Activated naive CD4-positive, alpha-beta T cell treated with anti-CD3 and anti-CD28 coated beads for 36 hours (primary cell): ENCODE measurements at places on chromosomes 4 and X. TPM values are rescaled to one million over a fixed set of nuclear protein-coding genes. Genes with fewer than 3 reads are reported as not detected.

CDX4 gene
- not detected for total RNA-seq

ZFP92 gene
- 0.74 TPM for total RNA-seq

DNA sequence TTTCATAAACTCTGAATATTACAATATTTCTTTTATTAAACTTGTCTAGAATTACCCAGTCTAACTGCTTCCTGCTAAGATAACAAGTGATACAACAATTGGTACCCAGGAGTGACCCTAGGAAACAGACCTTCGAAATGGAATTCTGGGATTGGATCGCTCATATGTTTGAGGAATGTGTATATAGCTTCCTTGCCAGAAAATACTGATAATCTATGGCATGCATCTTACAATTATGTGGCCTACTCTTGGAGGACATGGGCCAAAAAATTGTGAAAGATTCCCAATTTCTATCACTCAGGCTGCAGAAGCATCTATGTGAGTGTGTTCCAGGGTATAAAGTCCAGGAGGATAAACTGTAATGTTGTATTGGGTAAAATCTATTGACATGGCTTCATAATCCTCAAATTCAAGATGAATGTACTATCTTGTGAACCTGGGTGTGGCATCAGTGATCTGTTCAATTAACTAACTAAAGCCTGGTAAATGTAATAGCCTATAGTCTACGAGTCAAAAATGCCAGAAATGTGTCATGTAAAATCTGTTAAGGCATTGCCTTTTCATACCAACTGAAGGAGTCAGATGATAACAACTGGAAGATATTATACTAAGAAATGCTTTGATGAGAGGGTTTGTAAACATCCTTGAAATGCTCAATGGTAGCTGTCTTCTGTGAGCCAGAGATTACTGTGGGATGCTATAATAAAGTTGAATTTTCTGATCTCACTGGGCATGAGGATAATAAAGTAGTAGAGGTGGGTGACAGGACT, 1499.3 kb downstream of the PCDH7 start:
- no peaks in the 10 kb centered on the region for H3K27me3 ChIP-seq
- no peak for DNase-seq
- no peak overlapping the region for H3K4me3 ChIP-seq
- no peak overlapping the region for H3K27ac ChIP-seq
- no peaks in the 10 kb centered on the region for H3K4me1 ChIP-seq

GAGE12E gene
- not detected for total RNA-seq

GRCh38 chrX:65706041-65706828, 38.8 kb downstream of the MSN start:
- peaks cover 68% of the 10 kb centered on the region for H3K4me1 ChIP-seq
- H3K27me3 ChIP-seq = no peaks in the 10 kb centered on the region
- H3K27ac ChIP-seq = peak overlapping the region; percentile 96

- peaks cover 20% of the 10 kb centered on the region for H3K36me3 ChIP-seq
- no peak overlapping the region for H3K4me3 ChIP-seq
- peak overlapping the region; percentile 68 for H3K27ac ChIP-seq
- DNase-seq = no peak
Observed at GRCh38 chrX:101430457-101431078, 22.5 kb downstream of the HNRNPH2 start.

NXF2B gene
- not detected for total RNA-seq

DNA sequence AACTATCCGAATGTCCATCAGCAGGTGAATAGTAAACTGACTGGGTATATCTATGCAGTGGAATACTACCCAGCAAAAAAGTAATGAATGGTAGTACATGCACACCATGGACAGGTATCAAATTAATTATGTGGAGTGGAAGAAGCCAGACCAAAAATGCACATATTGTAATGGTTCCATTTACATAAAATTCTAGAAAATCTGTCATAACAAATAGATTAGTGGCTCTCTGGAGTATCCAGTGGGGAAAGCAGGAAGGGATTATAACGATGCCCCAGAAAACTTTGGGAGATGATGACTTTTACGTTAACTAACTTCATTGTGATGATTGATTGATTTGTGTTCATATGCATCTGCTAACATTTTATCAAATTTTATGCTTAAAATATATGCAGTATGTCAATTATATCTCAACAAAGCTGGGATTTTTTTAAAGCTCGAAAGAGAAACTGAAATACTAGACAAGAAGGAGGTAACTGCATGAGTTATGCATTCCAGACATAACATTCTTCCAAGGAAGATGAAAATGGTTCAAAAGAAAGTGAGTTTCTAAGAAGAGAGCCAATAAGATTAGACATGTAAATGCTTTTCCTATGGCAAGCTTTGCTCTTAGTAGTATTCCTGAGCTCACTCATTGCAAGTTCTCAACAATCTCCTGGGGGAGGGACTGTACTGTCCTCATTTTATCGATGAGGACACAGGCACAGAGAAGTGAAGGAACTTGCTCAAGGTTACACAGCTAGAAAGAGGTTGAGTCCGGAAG, 58.6 kb upstream of the MSX1 start:
- no peak for DNase-seq
- peaks cover 4% of the 10 kb centered on the region for H3K27me3 ChIP-seq
- no peaks in the 10 kb centered on the region for H3K36me3 ChIP-seq

DNA sequence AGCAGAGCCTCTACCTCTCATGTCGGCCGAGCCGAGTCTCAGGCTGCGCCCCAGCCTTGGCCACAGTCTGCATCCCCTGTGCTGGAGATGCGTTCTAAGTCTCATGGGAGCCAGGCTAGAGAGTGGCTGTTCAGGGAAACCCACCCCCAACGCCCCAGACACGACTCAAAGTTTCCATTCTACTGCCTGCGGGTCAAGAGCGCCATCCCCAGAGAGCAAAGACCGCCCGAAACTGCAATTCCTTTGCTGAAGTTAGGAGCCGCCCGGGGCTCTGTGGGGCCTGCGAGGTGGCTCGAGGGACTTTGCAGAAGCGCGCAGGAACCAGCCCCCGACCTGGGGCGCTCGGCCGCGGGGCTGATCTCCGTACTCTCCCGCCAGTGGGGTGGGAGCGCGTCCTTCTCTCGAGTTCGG, 10.0 kb upstream of the ELF4 start:
- H3K27ac ChIP-seq = peak overlapping the region; percentile 30
- H3K4me3 ChIP-seq = peak overlapping the region; percentile 61
- no peaks in the 10 kb centered on the region for H3K27me3 ChIP-seq

GRCh38 chrX:46408553-46409407, 136.4 kb downstream of the ZNF674 start:
- H3K4me3 ChIP-seq = no peak overlapping the region
- DNase-seq = peak; percentile 81
- no peaks in the 10 kb centered on the region for H3K36me3 ChIP-seq
- H3K4me1 ChIP-seq = no peaks in the 10 kb centered on the region
- H3K27ac ChIP-seq = no peak overlapping the region
- H3K27me3 ChIP-seq = no peaks in the 10 kb centered on the region

- DNase-seq = no peak
- no peaks in the 10 kb centered on the region for H3K4me1 ChIP-seq
- no peak overlapping the region for H3K27ac ChIP-seq
- H3K36me3 ChIP-seq = no peaks in the 10 kb centered on the region
Observed at GRCh38 chrX:23435108-23435507, 100.5 kb downstream of the PTCHD1 start.

AFF2 gene
- 1.7 TPM for total RNA-seq

GPC4 gene
- 0.05 TPM for total RNA-seq

GRCh38 chrX:16828124-16828908, 41.8 kb downstream of the RBBP7 start:
- H3K4me3 ChIP-seq = no peak overlapping the region
- peak overlapping the region; percentile 41 for H3K27ac ChIP-seq
- no peak for DNase-seq

DNA sequence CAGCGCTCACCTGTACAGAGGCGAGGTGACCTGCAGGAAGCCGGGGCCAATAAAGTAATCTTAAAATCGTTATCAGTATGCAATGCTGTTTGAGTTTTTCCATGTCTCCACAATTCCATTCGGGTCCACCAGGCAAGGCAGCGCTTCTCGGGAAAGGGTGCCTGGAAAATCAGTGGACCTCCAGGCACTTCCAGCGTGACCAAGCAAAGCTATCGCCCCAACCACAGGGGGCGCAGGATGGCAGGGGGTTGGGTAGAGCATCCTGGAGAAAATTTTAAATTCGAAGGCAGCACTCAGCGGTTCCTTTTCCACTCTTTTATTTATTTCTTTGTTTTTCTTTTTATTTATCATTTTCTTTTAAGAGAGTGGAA, 5.4 kb upstream of the SOX3 start:
- no peaks in the 10 kb centered on the region for H3K36me3 ChIP-seq
- no peak overlapping the region for H3K4me3 ChIP-seq
- DNase-seq = no peak
- peaks cover 4% of the 10 kb centered on the region for H3K4me1 ChIP-seq
- H3K27me3 ChIP-seq = peaks cover 41% of the 10 kb centered on the region

GRCh38 chr4:10022346-10023049, 1.2 kb upstream of the SLC2A9 start:
- no peaks in the 10 kb centered on the region for H3K27me3 ChIP-seq
- peaks cover 5% of the 10 kb centered on the region for H3K4me1 ChIP-seq
- no peak overlapping the region for H3K27ac ChIP-seq
- no peak overlapping the region for H3K4me3 ChIP-seq

DNA sequence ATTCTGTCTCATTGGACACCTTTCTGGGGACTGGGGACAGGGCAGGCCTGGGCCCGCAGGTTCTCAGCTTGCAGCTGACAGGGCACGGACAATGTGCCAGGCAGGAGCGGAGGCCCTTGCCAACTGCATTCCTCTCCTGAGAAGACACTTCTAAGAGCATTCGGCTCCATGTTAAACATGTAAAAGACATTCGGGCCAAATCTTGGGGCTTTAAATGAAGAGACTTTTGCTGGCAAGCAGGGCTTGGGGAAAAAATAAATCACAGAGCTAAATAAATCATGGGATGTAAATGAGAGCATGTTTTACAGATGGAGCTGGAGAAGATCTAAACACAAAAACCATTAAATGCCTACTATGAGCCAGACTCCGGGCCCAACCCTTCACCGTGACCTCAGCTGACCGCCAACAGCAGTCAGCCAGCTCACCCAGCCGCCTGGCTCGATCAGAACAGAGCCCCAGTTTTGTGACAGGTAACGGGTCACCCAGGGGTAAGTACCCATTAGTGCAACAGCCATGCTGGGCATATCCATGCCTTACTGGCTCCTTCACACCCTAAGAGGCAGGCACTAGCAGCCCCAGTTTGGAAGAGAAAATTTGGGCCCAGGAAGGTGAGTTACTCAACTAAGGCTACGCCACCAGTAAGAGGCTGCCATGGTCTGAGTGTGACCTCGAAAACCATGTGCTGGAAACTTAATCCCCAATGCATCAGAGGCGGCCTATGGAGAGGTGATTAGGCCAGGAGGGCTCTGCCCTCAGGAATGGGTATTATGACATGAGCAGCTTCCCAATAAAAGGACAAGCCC, 14.7 kb downstream of the WDR1 start:
- H3K36me3 ChIP-seq = peaks cover 70% of the 10 kb centered on the region
- H3K4me1 ChIP-seq = peaks cover 99% of the 10 kb centered on the region
- no peak overlapping the region for H3K4me3 ChIP-seq

DNA sequence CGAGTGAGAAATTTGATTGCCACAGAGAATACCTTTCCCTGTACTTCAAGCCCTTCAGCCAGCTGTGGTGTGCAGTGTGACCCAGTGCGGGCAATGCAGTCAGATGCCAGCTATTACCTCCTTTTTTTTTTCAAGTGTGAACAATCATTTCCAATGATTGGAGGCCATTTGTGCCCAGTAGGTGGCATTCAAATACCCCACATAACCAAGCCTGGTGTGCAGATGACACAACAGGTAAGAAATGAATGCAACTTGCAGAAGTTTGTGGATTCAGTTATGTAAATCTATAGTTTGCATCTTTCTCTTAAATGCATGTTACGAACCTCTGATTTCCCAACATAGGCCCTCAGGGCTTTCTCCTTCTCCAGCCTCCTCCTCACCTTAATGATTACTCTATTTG, 98.0 kb downstream of the CLCN4 start:
- no peaks in the 10 kb centered on the region for H3K36me3 ChIP-seq
- H3K27ac ChIP-seq = no peak overlapping the region
- no peak overlapping the region for H3K4me3 ChIP-seq
- no peak for DNase-seq
- H3K27me3 ChIP-seq = no peaks in the 10 kb centered on the region

HMGN5 gene
- total RNA-seq = 6.3 TPM

DNA sequence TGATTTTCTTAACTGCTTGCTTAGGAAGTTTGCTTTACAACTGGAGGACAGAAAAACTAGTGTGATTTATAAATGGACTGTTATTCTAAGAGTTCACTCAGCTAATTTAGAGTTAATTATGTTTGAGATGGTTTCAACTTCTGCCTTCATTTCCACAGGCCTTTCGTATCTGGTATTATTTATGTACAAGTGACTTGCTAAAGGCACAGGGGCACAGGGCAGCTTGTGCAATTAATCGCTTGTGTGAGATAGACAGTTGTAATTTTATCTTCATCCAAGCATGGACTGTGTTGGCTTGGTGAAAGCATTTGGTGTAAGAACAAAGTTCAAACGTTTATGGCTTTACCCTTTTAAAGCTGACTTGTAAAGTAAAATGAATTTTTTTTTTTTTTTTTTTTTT, 38.3 kb downstream of the GPAT3 start:
- no peak overlapping the region for H3K27ac ChIP-seq
- H3K4me1 ChIP-seq = peaks cover 7% of the 10 kb centered on the region
- no peak for DNase-seq
- H3K36me3 ChIP-seq = no peaks in the 10 kb centered on the region
- H3K27me3 ChIP-seq = no peaks in the 10 kb centered on the region

- DNase-seq = no peak
- no peak overlapping the region for H3K4me3 ChIP-seq
- H3K36me3 ChIP-seq = no peaks in the 10 kb centered on the region
- H3K27ac ChIP-seq = no peak overlapping the region
Observed at GRCh38 chr4:17665346-17665745, 50.9 kb downstream of the MED28 start.

ANKRD17 gene
- 42.3 TPM for total RNA-seq

- no peak overlapping the region for H3K27ac ChIP-seq
- H3K36me3 ChIP-seq = no peaks in the 10 kb centered on the region
- no peak for DNase-seq
- peaks cover 4% of the 10 kb centered on the region for H3K27me3 ChIP-seq
- peaks cover 4% of the 10 kb centered on the region for H3K4me1 ChIP-seq
Observed at GRCh38 chr4:76036855-76037254, 985 bp upstream of the CXCL11 start.

PCDH11X gene
- not detected for total RNA-seq

MSX1 gene
- not detected for total RNA-seq

DNA sequence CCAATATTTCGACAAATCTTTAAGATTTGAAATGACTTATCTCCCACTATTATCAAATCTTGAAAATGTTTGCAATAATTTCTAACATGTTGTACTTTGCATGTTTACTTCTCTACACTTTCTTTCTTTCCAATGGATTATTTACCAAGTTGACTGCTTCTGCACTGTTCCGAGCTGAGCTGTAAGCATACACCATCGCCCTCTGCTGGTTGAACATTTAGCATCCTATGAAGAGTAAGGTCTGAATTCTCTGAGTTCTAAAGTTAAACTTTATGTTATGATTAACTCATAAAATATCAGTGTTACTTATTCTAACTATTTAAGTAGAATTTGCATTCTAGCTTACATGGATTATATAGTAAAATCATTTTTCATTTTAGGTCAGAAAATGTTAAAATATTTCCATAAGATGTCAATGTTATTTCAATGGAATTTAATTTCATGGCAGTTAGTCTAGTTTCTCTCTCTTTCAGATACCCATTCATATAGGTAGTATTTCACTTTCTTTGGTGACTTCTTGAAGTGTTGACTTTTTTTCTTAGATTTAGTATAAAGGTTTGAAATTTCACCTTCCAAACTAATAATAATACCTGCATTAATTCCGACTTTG, 137.4 kb downstream of the DKK2 start:
- H3K4me3 ChIP-seq = no peak overlapping the region
- no peaks in the 10 kb centered on the region for H3K4me1 ChIP-seq
- no peaks in the 10 kb centered on the region for H3K27me3 ChIP-seq

GRCh38 chr4:127352220-127353113, 280.3 kb upstream of the INTU start:
- H3K4me3 ChIP-seq = no peak overlapping the region
- H3K27ac ChIP-seq = no peak overlapping the region
- H3K4me1 ChIP-seq = no peaks in the 10 kb centered on the region
- H3K27me3 ChIP-seq = no peaks in the 10 kb centered on the region
- H3K36me3 ChIP-seq = no peaks in the 10 kb centered on the region
- DNase-seq = no peak
